Activated CD4-positive, alpha-beta T cell treated with anti-CD3 and anti-CD28 coated beads for 36 hours (primary cell): ENCODE measurements at places on chromosomes 7 and 10. TPM values are rescaled to one million over a fixed set of nuclear protein-coding genes. Genes with fewer than 3 reads are reported as not detected.

The UFSP1 gene
- 1.5 TPM for total RNA-seq

The OR2A12 gene
- total RNA-seq = not detected

The KLF14 gene
- not detected for total RNA-seq

The TMEM176A gene
- total RNA-seq = not detected

The LRRN3 gene
- 8.0 TPM for total RNA-seq

The CHCHD1 gene
- total RNA-seq = 12.7 TPM

The HSPA14 gene
- 26.1 TPM for total RNA-seq

The COL17A1 gene
- not detected for total RNA-seq

The C10orf105 gene
- 0.40 TPM for total RNA-seq

The SMO gene
- 0.71 TPM for total RNA-seq

The SVOPL gene
- not detected for total RNA-seq

The GIMAP2 gene
- total RNA-seq = 30.0 TPM

The ADK gene
- total RNA-seq = 55.0 TPM

The HOXA5 gene
- not detected for total RNA-seq

The CALML3 gene
- total RNA-seq = not detected

The TSPAN12 gene
- total RNA-seq = not detected

The PWWP2B gene
- total RNA-seq = 2.4 TPM

The AKR1D1 gene
- total RNA-seq = not detected

The IL2RA gene
- total RNA-seq = 980 TPM

The TUBAL3 gene
- total RNA-seq = not detected

The GNGT1 gene
- not detected for total RNA-seq

The STEAP1 gene
- total RNA-seq = 0.69 TPM

The RET gene
- total RNA-seq = 0.32 TPM

The SLC29A4 gene
- 1.0 TPM for total RNA-seq

The GIMAP1 gene
- 3.5 TPM for total RNA-seq

The BHLHA15 gene
- total RNA-seq = 0.23 TPM

The CLRN3 gene
- total RNA-seq = not detected

The MTPN gene
- total RNA-seq = 136 TPM

The HMX2 gene
- total RNA-seq = 0.18 TPM

The LRRC17 gene
- total RNA-seq = 0.25 TPM

The TMEM236 gene
- 0.02 TPM for total RNA-seq

The NPFFR1 gene
- not detected for total RNA-seq

The PDCD11 gene
- total RNA-seq = 73.8 TPM

The USP6NL gene
- total RNA-seq = 5.4 TPM

The TMEM248 gene
- 70.5 TPM for total RNA-seq
